ENCODE measurements at places on chromosomes 5 and 9.
A peak's percentile ranks its signal among the peaks of the same experiment; 100 is the strongest.

DNA sequence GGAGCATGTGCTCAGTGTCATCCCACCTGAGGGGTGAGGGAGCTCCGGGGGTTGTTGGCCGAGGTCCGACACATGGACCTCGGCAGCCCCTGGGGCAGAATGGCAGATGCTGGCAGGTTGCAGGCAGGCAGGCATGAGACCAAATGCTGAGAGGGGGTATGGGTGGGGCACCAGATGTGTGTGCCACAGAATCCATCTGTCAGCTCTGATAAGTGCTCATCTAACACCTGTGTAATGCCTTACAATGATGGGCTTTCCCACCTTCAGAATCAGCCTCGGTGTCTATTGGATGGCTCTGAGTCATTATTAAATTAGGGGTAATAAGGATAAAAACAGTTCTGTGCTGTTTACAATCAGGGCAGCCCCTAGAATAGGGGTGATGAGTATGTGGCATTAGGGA lies 73.1 kb upstream of the SAP30L start:
- DNase-seq = no peak

- no peak for DNase-seq
Observed at GRCh38 chr9:91082731-91083130, 279.0 kb downstream of the AUH start.

GRCh38 chr9:69574057-69574456 lies 98.1 kb downstream of the APBA1 start:
- DNase-seq = no peak

DNA sequence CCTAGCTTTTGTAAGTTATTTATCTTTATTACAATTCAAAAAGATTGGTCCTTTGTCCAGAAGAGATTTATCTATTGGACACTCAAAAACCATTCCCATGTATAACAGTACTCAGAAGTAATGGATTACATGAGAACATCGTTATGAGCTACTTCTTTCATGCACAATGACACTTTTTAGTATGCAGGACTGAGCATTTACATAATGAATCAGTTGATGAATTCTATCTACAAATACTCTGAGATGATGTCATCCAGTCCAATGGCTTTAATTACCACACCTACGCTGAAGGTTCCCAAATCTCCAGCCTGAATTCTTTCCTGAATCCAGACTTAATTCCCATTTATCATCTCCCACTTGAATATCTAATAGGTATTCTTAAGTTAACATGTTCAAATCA lies 75.3 kb downstream of the PTBP3 start:
- no peak for DNase-seq

- DNase-seq = no peak
Observed at GRCh38 chr9:12719431-12719830, 26.2 kb downstream of the TYRP1 start.

DNA sequence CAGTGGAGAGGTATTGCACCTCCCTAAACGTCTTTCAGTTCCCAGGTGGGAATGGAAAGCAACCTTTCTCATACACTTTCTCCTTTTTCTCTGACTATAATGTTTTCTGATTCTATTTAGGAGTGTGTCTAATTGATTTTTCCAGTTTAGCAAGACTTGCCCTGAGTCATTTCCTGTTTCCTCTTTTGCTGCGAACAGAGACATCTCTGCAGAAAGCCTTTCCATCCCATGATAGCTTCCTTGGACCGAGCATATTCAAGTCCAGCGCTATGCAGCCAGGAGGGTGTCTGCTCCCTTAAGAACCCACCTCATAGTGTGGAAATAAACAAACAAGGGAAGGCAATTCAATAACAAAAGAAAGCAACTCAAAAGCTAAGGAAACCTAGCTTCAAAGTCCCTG lies 60.0 kb upstream of the CDH6 start:
- no peak for DNase-seq

- no peak for DNase-seq
Observed at GRCh38 chr5:134749415-134749814, 9.2 kb upstream of the DDX46 start.

DNA sequence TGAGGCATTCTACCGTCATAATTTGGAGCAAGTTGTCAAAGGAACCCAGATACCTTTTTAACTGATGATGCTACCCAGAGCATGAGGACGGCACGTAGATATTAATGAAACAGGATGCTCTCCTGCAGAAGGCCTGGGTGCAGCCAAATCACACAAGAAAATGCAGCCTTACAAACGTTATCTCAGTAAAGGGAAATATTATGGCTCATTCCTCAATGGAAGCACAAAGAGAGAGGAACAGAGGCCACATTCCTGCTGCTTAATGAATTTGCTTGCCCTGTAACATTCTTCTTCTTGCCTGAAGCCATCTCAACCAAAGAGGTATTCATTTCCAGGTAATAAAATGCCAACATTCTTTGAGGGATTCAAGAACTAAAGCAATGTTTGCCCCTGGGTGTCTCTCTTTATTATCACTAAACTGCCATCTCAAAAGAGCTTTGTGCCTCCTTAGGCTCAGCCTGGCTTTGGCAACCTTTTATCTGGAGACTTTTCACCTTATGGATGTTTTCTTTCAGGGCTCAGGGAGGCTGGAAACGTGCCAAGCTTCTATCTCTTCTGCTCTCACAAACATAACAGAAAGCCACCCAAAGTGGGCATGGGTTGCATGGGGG lies 92.9 kb downstream of the TNC start:
- DNase-seq = no peak

GRCh38 chr5:34529581-34530331 lies 126.4 kb upstream of the RAI14 start:
- DNase-seq = no peak

GRCh38 chr5:85182344-85182743 lies 797.7 kb upstream of the EDIL3 start:
- no peak for DNase-seq

GRCh38 chr9:126956917-126957686 lies 42.5 kb downstream of the RALGPS1 start:
- no peak for DNase-seq

GRCh38 chr5:123091298-123092222 lies 2.5 kb downstream of the PRDM6 start:
- no peak for DNase-seq

DNA sequence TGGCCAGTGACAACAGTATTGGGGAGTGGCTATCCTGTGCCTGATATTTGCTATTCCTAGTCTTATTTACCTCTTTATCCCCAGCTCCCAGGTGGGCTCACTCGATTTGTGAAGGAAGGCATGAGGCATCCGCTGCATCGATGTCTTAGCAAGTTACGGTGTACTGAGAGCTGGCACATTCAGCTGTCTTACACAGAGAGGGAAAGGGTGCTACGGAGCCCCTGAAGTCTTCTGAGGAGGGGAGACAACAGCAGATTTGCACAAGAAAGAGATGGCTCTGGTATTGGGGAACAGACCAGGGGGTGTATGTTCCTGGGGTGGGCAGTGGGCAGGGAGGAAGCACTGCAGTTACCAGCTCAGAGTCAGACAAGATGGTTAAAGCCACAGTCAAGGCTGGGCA lies 172.6 kb downstream of the FGF18 start:
- DNase-seq = no peak

DNA sequence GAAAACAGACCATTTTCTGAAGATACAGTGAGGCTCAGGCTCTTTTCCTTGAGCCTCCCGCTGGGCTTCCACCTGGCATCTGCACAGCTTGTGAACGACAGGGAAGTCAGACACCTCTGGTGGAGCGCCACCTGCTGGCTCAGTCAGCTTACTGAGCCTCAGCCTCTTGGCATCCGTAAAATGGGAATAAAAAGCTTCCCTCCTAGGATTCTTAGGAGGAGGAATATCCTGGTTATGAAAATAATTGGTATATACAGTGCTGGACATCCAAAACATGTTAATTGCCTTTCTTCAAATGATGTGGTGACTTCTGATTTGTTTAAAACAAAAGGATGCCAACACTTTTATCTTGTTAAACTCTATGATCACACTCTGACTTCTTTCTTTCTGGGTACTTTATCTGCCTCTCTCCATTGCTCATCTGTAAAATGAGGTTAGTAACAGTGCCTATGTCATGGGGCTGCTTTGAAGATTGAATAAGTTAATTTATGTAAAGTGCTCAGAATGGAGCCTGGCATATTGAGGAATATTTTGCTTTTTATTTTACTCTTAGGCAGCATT lies 67.5 kb downstream of the MAMDC2 start:
- peak; percentile 15 for DNase-seq

DNA sequence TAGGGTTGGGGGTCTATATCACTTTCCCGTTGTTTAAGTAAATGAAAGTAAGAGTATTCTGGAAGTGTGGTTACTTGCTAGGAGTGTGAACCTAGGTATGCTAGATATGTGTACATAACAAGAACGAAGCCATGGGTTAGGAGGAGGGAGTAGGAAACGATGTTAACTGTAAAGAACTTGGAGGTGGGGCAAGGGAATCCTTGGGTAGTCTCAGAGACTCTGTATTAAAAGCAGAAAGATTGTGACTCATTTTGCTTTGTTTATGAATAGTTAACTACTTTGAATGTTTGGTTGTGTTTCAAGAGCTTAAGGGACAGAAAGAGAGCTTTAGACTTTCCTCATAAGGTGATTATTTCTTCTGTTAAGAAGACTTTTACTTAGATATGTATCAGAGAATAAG lies 59.9 kb downstream of the TMEM252 start:
- DNase-seq = no peak

DNA sequence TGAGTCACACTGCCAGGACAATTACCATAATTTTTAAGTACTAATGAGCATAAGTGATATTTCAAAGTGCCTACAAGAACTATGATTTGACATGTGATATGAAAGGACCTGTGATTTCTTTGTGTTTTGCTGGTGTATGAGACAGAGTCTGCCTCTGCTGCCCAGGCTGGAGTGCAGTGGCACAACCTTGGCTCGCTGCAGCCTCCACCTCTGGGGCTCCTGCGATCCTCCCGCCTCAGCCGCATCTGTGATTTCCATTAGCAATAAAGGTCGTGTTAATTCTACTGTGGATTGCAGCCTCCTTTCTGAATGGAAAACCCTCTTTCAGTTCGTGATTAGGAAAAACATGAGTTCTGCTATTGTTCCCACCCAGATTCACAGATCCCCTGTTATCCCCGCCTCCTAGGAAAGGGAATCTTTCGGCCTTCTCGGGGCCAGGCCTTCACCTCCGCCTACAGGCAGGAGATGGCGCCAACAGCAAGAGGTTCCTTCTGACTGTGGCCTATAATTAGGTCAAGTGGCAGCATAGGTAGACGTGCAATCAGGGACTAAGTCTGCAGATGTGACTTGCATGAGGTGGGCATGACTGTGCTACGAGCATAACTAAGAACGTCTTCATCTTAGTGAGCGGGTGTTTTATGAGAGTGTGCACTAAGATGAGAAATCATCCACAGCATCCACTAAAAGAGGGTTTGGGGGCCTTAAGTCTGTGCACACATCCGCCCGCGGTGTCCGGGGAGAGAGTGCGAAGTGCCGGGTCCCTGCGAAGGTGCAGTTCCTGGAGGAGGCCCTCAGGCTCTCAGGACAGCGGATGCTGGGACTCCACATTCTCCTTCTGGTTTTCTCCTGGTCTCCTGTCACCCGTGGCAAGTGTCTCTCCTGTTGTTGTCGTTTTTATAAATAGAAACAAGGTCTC lies 23.1 kb downstream of the TRIM7 start:
- DNase-seq = no peak

DNA sequence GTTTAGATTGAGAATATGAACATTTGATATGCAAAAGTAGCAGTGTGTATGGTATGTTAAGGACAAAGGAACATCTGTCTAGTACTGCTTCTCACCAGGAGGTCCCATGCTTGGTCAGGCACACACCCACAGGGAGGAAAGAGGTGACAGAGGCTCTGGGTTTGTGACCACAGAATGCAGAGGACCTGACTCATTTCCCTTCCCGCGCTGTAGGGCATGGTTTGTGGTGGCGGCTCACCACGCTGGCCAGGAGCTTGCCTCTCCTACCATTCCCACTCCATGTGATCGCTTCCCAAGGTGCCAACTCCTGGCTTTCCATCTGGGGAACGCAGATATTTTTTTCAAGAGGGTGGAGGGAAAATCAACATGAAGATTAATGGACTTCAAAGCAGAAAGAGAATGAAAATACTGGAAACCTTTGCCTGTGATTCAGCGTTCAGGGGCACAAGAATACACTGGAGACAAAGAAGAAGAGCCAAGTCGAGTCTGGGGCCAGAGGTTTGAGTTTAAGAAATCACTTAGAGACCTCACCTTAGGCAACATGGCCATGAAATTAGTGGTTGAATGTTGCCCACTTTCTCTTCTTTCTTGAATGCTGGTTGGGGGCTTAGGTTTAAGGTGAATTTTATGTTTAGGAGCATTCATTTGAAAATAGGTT lies 477.8 kb downstream of the CCDC171 start:
- DNase-seq = no peak

- no peak for DNase-seq
Observed at GRCh38 chr5:5490774-5491347, 68.4 kb downstream of the ICE1 start.

GRCh38 chr9:4855841-4856240 lies 63.1 kb downstream of the RCL1 start:
- no peak for DNase-seq

DNA sequence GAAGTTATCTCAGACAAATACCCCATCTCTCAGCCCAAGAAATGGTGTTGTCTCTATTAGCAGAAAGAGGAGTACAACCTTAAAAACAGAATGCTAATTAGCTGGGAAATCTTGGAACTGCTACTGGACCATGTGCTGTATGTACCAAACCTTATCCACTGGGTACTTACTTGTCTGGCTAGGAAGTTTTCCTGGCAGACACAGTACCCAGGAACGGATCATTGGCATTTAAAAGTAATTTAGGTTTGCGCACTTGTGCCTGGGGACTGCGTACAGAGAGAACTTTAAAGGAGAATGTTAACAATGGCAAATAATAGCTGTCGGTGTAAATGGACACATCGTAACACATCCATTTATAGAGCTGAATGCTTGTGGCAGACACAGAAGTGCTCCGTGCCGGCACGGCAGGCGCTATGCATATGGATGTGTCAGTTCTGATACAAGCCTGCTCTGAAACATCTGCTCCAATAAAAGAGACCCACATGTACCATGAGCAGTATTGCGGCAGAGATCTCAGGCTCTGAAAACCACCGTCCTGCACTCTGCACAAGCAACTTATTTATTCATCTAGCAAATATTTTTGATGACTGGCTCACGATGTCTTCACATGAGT lies 290.6 kb upstream of the PANK3 start:
- no peak for DNase-seq

- DNase-seq = no peak
Observed at GRCh38 chr5:122150215-122150614, 20.9 kb downstream of the ZNF474 start.

GRCh38 chr5:149946118-149946517 lies 1.5 kb upstream of the PDE6A start:
- no peak for DNase-seq

- no peak for DNase-seq
Observed at GRCh38 chr5:107808671-107809137, 138.0 kb upstream of the EFNA5 start.

DNA sequence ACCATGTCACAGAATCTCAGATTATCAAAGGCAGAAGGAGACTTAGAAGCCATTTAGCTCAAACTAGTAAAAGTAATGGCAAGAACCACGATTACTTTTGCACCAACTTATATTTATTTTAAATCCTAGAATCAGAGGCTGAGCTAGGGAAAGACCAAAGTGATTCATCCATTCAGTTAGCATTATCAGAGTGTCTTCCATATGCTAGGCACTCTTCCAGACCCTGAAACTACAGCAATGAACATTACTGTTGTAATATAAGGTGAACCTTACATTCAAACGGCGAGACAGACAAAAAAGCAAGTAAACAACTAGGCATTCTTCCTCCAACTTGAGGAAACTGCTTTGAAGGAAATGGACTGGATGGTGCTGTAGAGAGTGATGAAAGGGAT lies 7.9 kb downstream of the PDE6A start:
- no peak for DNase-seq

GRCh38 chr5:146698651-146699050 lies 179.9 kb downstream of the PPP2R2B start:
- no peak for DNase-seq

Measured in stimulated activated CD4-positive, alpha-beta T cell treated with anti-CD3 and anti-CD28 coated beads, Interleukin-12 subunit alpha, Interleukin-12 subunit beta, amount 100 ng/mL, for 24 hours (primary cell).